Gastroesophageal sphincter (tissue), 4 donors: ENCODE measurements at places on chromosomes 11 and 22. TPM values are rescaled to one million over a fixed set of nuclear protein-coding genes. Genes with fewer than 3 reads are reported as not detected.

Gene ART5
- not detected for total RNA-seq

Gene DDX25
- not detected for total RNA-seq

DNA sequence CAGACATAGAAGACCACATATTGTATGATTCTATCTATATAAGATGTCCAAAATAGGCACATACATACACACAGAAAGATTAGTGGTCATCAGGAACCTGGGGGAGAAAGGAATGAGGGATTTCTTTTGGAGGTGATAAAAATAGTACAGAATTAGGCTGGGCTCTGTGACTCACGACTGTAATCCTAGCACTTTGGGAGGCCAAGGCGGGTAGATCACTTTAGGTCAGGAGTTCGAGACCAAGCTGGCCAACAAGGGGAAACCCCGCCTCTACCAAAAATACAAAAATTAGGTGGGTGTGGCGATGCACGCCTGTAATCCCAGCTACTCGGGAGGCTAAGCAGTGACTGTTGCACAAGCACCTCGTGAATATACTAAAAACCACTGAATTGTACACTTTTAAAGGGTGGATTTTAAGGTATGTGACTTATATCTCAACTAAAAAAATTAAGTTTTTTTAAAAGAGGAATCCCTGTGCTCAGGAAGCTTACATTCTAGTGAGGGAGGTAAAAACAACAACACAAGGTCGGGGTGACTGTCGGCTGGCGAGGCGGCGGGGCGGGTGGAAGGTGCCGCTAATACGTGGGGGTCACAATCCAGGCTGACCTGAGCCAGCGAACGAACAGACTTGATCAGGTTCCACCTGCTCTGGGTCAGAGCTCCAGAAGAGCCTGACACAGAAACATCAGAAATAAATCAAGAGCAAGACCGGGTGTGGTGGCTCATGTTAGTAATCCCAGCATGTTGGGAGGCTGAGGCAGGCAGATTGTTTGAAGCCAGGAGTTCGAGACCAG is 25.3 kb upstream of the TESMIN start:
- ATAC-seq = no peak

DNA sequence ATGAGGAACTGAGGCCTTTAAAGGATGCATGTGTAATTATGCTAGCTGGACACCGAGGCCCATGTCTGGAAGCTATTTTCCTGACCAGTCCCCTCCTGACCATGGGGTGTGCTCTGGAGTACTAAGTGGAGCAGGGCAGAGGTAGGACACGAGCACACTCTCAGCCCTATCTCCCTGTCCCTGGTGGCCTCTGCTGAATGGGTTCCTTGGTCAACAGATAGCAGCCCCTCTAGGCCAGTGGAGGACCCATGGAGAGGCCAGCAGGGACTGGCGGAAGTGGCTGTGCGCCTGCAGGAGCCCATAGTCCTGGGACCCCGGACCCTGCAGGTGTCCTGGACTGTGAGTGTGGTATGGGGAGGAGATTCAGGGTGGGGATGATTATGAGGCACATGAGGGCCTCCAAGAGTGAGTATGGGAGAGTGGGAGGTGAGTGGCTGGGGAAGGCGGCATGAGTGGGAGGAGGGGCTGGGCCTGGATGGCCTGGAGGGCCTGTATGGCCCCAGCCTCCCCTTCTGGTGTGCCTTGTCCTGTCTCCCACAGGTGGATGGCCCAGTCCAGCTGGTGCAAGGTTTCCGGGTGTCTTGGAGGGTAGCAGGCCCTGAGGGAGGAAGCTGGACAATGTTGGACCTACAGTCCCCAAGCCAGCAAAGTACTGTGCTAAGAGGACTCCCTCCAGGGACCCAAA is 9.5 kb downstream of the ROBO3 start:
- ATAC-seq = no peak

Gene TRPM5
- not detected for total RNA-seq

Gene GAL
- total RNA-seq = 10.6 TPM

- no peak for ATAC-seq
These were observed 14.7 kb upstream of the CHRNA10 start for GRCh38 chr11:3685923-3686322.

- ATAC-seq = no peak
These were observed 3.7 kb downstream of the CTTN start for GRCh38 chr11:70402016-70402415.

GRCh38 chr11:94737171-94737611 is 31.0 kb upstream of the AMOTL1 start:
- ATAC-seq = no peak

DNA sequence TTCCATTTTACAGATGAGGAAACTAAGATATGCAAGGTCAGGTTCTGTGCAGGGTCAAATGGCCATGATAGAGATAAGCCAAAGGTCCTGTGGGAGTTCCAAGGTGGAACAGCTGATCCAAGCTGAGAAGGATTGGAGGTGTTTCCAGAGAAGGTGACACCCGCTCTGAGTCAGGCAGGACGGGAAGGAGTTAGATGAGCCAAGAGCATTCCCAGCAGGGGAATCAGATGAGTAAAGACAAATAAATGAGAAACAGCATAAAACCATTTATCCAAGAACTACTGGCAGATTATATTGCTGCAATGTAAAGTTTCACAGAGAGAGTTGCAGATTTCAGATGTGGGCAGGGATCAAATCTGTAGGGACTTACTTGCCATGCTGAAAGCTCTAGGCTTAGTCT is 18.9 kb upstream of the HEPHL1 start:
- ATAC-seq = no peak

Gene OR2AG2
- total RNA-seq = not detected

Gene CRYBB3
- not detected for total RNA-seq

Gene OR4A47
- total RNA-seq = not detected

Gene GGTLC2
- total RNA-seq = not detected

DNA sequence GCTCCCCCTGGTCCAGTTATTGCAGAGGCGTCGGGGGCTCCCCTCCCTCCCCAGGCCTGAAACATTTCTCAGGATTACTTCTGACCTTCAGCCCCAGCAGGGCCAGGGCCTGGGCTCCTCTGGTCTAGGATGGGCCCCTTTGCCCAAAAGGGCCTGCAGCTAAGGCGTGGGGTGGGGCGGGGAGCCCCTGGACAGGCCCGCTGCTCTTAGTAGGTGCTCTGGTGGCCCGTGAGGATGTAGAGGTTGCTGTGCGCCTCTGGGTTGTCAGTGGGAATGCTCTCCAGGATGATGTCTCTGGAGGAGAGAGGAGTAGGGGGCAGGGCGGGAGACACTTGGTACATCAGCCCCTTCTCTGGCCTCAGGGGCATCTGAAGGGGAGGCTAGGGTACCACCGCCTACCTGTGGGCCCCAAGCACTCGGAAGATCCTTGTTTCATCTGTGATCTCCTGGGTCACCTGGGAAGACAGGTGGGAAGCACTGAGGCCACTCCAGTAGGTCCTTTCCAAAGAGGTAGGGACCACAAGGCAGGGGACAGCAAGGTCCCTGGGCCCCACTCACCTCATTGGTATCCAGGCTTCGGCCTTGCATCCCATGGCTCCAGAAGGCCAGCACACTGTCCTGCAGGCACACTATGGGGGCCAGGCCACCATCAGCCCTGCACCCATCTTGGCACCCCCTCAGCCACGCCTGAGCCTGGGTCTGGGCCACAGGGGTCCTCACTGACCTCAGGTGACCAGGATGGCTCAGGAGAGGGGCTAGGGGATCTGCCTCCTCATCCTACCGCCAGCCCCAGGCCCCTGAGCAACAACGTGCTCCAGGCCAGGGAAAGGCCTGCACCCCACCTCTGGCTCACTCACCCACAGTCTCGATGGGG is 11.2 kb upstream of the SF1 start:
- ATAC-seq = no peak

- no peak for ATAC-seq
These were observed 292.3 kb upstream of the SYN3 start for GRCh38 chr22:33350491-33350890.

Gene TRIM34
- 4.2 TPM for total RNA-seq

DNA sequence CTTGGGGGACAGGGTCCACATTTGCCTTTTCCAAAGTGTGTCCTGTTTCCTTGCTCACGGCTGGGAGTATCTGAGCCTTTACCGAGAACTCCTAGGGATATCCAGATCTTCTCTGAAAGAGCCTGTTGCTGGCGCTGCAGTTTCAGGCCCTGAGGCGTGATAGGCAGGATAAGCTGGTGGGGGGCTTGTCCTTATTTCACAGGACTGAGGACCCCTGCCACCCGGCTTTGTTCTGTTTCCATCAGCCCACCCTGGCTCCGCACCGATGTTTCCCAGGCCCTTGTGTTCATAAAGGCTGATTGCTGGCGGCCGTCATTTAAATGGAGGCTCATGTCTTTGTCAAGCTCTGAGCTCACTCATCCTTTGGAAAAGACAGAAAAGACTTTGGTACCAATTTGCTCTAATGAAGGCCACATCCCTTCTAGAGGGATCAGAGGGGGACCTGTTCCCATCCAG is 9.4 kb upstream of the NPTXR start:
- ATAC-seq = no peak

Gene HEPACAM
- total RNA-seq = 0.31 TPM

GRCh38 chr11:66344550-66345315 is at the start of gene BRMS1:
BRMS1 (minus strand) TSS chr11:66345104; CDS start chr11:66342234, 2,870 bp downstream.
- ATAC-seq = peak; percentile 90

- ATAC-seq = no peak
These were observed 88.0 kb downstream of the ABTB2 start for GRCh38 chr11:34269694-34270245.

Gene SLC1A2
- total RNA-seq = 0.12 TPM

- ATAC-seq = no peak
These were observed 65.7 kb upstream of the DDI1 start for GRCh38 chr11:103970701-103971249.

DNA sequence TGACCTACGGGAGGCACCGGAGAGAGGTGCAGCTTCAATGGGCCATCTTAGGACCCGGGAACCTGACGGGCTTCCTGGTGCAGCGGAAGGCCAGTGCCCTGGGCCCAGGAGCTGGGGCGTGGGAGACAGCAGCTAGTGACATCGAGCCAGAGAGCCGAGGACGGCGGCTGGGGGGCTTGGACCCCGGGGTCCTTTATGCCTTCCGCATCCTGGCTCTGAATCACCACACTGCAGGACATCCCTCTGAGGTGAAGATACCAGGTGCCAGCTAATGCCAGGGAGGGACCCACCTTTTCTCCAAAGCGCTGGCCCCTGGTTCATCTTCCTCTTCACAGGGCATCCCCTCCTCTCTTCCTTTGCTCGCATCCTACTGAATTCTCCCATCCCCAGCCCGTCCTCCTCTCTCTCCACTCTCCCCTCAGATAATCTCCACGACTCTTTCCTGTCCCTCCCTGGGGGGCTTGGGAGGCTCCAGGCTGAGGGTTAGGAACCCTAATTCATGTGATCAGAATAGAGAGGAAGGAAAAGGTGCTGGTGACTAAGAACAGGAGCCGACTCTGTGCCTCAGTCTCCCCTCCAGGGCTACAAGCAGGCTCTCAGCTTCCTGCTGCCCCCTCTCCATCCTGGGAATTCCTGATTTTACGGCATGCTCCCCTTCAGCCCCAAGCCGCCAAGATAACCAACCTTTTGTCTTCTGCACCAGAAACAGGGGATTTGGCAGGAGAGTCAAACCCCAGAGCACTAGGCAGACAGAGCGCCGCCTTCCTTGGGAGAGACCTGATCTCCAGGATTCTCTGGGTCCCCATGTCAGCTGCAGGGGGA is 8.5 kb downstream of the VSIG10L2 start:
- ATAC-seq = no peak

GRCh38 chr11:125550780-125551179 is 18.5 kb upstream of the EI24 start:
- no peak for ATAC-seq

Gene LINC01488
- total RNA-seq = not detected

- ATAC-seq = no peak
These were observed 44.7 kb downstream of the BIRC2 start for GRCh38 chr11:102391549-102392237.

DNA sequence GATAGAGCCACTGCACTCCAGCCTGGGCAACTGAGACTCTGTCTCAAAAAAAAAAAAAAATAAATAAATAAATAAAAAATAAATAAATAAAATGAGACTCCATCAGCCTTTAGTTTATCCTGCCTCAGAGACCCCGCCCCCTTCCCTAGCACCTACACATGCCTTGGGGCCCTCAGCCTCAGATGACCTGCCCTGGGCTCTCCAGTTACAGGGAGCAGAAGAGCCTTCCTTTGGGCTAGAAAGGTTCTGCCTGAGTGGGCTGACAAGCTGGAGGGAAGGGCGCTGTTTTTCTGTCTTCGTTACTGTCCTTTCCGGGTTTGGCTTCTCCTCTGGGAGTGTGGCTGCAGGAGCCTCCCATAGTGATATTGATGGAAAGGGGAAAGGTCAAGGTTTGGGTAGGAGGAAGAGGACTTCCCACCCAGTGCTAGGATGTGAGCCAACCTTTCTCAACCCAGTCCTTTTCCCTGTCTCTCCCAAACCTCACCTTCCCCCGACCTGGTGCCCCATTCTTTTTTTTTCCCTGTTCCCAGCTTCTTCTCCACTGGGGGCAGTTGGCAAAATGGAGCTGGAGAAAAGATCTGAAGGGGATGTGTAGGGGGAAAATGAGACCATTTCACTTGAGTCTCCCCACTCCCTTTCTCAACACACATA is 1.5 kb upstream of the SF3B2 start:
- no peak for ATAC-seq

Gene CALCA
- total RNA-seq = not detected

DNA sequence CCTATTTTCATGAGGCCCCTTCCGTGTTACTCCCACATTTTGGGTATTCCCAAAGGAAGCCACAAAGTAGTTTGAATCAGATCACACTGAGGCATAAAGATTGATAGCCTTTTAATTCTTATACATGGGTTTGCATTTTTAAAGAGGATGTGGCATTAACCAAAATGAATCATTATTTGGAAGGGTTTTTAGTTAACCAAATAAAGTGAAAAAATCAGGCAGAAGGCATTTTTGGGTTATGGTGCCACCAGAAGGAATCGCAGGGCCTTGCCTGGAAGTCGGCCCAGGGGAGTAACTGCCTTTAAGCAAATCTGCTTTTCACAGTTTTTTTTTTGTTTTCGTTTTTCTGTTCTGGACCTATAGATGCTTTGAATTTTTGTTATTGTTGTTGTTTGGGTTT is 55.4 kb downstream of the HSD17B12 start:
- ATAC-seq = no peak

- no peak for ATAC-seq
These were observed 92.8 kb downstream of the CCDC73 start for GRCh38 chr11:32701616-32702015.

Gene BACE1
- total RNA-seq = 45.4 TPM

DNA sequence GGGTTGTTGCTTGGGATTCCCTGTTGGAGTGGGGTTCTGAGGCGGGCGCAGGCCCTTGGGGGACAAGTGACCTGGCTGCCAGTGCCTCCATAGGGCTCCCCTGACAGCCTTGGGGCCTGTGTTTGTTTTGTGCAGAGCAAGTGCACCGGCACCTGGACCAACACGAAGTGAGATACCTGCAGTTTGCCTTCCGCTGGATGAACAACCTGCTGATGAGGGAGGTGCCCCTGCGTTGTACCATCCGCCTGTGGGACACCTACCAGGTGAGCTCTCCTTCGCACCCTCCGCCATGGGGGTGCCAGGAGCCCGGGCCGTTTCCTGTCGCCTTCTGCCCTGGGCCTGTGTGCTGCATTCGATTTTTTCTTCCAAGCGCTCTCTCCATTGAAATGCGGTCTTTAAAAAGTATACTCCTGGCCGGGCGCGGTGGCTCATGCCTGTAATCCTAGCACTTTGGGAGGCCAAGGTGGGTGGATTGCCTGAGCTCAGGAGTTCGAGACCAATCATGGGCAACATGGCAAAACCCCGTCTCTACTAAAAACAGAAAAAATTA is 274.6 kb downstream of the TBC1D22A start:
- no peak for ATAC-seq

Gene SHANK3
- 5.9 TPM for total RNA-seq

Gene OR56A1
- not detected for total RNA-seq

Gene IL18
- 16.9 TPM for total RNA-seq

Gene C11orf86
- total RNA-seq = not detected
